ENCODE measurements at places on chromosomes 1 and 21. TPM values are rescaled to one million over a fixed set of nuclear protein-coding genes. Genes with fewer than 3 reads are reported as not detected.
A peak's percentile ranks its signal among the peaks of the same experiment; 100 is the strongest.

- no peak for ATAC-seq
These were observed 870.1 kb downstream of the BRINP3 start for GRCh38 chr1:189607477-189608096.

- ATAC-seq, result no peak
These were observed 222.9 kb downstream of the COP1 start for GRCh38 chr1:175984057-175984812.

DNA sequence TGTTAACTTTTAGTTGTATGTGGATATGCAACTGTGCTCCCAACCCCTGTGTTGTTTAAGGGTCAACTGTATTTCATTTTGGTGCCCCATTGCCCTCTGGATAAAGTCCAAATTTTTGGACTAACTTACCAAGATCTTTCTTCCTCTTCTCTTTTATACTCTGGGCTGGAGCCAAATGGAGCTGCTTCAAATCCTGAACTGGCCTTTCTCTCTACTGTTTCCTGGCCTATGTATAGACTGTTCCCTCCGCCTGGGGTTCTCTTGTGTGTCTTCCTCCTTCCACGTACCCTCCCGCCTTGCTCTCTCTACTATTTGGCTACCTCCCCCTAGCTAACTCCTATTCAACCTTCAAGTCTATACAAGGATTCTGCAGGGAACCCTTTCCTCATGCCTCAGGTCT, 8.4 kb upstream of the CDC14A start:
- ATAC-seq, result no peak

DNA sequence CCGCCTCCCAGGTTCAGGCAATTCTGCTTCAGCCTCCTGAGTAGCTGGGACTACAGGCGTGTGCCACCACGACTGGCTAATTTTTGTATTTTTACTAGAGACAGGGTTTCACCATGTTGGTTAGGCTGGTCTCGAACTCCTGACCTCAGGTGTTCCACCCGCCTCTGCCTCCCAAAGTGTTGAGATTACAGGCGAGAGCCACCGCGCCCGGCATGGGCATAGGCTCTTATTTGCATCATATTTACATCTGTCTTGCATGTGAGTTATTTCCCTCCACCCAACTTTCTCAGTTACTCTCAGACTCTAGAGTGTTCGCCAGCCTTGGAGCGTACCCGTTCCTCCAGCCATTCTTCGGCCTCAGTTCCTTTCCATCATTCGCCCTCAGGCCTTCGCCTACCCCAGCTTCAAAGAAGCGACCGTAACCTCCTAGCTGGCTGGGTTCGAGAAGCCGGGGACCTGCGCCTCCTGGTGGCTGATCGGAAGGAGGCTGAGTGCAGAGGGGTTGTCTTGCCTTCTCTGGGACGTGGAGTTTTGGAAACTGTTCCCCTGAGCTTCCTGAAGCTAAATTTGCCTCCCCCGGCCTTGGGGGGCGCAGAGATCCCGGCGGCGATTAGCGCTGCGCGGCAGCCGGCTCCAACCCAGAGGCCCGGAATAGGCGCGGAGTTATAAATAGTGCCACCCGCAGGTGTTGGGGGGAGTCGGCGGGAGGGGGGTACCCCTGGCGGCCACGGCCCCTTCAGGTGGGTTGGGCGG, 3.6 kb upstream of the ZBTB7B start:
- ATAC-seq, result no peak

DNA sequence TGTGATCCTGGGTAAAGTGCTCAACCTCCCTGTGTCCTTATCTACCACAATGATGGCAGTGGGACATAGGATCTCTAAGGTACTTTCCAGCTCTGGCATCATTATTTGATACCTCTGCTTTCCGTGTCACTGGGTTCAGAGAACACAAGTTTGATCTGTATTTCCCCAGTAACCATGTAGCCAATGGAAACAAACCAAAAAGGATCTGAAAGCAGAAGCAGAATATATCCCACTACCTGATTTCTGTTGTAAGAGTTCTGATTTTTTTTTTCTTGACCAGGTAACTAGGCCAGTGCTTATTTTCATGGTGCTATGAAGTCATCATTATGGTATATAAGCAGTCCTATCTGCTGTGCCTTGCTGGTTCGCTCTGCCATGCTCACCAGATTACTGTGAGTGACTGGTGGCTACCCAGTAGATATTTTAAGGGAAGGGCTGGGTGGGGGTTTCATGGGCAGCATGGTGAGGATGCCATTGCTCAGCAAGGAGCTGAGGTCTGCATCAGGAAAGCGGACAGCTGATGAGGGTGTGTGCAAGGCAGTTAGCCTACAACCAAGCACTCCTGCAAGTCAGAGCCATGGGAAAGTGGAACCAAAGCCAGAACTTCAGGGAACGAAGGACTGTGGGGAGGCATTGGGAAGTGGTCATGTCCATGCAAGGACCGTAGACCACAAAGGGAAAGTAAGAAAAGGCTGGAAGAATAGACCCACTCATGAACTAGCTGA, 104.9 kb upstream of the EDEM3 start:
- ATAC-seq, result no peak

DNA sequence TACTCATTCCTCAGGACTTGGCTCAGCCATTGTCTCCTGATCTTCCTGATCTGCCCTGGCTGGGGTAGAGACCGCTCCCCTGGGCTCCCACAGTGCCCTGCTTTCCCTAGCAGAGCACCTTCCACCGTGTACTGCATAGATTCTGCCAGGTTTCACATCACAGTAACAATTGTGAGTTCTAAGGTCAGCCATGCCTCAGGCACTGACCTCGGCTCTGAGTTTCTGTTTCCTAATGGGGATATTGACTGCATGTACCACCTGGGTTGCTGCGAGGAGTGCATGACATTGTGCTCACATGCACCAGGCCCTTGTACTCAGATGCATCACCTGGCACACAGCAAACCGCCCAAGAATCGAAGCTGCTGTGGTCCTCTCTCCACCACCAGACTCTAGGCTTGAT, 46.0 kb downstream of the HSPG2 start:
- ATAC-seq, result no peak

DNA sequence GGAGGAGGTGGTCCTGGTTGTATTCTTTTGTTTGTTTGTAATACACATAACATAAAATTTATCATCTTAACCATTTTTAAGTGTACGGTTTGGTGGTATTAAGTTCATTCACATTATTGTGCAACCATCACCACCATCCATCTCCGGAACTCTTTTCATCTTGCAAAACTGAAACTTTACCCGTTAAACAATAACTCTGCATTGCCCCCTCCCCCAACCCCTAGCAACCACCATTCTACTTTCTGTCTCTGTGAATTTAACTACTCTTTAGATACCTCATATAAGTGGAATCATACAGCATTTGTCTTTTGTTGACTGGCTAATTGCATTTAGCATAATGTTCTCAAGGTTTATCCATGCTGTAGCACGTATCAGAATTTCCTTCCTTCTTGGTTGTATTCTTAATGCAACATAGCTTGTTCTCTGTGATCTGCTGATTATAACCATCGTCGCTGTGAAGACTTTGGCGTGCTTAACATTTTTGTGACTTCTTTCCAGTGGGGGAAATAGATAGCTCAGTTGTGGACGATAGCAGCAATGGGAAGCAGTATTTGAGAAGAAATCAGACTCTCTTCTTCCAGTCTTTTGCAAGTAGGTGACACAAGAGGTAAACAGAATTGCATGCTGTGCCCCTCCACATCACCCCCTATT, 117.5 kb upstream of the HOOK1 start:
- no peak for ATAC-seq

DNA sequence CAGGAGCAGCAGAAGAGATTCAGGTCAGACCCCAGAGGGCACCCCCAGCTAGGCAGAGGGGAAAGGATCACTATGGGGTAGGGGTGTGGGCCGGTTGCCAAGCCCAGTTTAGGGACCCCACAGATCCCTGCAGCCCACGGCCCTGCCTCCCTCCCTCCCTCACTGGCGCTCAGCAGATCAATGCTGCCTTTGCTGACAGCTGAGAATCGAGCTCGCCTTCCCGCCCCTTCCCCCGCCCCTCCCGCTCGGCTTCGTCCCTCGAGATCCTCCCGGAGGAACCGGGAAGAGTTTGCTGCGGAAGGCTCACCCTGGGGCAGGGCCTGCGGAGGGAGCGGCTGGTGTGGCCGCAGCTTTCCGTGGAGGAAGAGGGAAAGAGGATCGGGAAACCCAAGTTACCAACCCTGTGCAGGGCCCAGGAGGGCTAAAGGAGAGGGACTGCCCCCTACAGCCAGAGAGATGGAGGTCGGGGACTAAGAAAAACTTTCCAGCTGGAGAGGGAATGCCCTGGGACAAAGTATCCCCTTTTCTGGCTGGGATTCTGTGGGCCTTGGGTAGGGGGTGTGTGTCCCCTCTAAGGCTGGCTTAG, 1.1 kb upstream of the KCNQ4 start:
- peak; percentile 35 for ATAC-seq

DNA sequence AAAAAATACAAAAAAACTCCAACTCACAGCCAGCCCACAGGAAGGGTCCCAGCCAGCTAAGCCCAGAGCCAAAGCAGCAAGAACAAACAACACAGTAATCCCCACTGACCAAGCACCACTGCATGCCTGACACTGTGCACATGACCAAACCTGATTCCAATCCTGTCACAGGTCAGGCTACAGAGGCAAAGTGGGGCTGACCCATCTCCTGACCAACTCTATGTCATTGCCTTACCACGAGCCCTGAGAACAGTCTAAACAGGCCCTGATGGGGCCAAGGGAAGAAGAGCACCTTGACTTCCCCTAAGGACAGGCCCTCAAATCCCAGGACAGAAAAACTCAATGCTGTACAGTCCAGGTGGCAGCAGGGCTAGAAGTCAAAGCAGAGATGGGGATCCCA, 2.4 kb downstream of the LSS start:
- no peak for ATAC-seq

DNA sequence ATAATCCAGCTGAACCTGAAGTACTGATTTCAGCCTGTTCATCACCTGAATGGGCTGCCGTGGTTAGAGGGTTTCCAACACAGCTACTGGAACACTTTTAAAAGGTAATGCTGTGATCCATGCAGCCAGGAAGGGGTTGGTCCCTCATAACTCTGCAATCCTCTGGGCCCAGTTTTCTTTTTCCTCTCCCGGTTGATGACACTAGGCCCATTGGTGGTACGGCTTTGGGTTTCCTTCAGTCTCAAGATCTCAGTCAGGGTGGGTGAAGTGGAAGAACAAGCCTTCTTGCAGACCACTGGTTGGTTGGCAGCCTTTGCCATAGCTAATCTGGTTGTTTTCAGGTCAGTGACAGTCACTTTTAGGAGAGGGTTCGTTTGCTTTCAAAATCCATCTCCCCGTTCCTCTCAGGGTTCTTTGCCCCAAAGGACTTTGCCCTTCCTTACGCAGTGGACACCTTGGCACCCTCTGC, 502 bp upstream of the SLC35A3 start:
- peak; percentile 1 for ATAC-seq

The NBPF20 gene
- total RNA-seq, result 3.1 TPM

The PLPP3 gene
- 171 TPM for total RNA-seq

The NPHS2 gene
- total RNA-seq, result not detected

The MTARC1 gene
- 10.0 TPM for total RNA-seq

The LCE1A gene
- not detected for total RNA-seq

The BARHL2 gene
- 0.27 TPM for total RNA-seq

Data from motor neuron (in vitro differentiated cells).